Prostate gland (tissue), 2 donors: ENCODE measurements at places on chromosomes 3 and 15. TPM values are rescaled to one million over a fixed set of nuclear protein-coding genes. Genes with fewer than 3 reads are reported as not detected.

GRCh38 chr3:51717947-51718346 lies 11.1 kb downstream of the GRM2 start:
- DNase-seq, result no peak

The ARPP19 gene
- total RNA-seq, result 130 TPM

- no peak for DNase-seq
These were observed 164.3 kb upstream of the LPP start for GRCh38 chr3:187989575-187990153.

The SLC9C1 gene
- 0.91 TPM for total RNA-seq

- no peak for DNase-seq
These were observed 3.5 kb downstream of the PLEKHO2 start for GRCh38 chr15:64845183-64845611.

DNA sequence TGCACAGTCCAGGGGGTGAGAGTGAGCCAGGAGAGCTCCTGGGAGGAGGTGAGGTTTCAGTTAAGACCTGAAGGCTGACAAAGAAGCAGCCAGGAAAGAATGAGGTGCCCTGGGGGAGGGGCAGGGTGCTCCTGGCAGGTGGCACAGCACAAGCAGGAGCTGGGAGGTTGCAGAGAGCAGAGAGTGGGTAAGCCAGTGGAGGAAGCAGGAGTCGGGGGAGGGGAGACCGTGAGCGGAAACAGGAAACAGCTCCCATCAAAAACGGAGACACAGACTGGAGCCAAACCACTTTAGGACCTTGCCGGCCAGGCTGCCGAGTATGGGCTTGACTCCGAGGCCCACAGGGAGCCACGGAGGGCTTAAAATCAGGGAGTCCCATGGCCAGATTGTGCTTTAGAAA lies 12.1 kb upstream of the FBLN2 start:
- no peak for DNase-seq

- no peak for DNase-seq
These were observed 88.4 kb downstream of the APBA2 start for GRCh38 chr15:28974142-28974541.

The ASB14 gene
- not detected for total RNA-seq

The ZNF80 gene
- total RNA-seq, result 0.62 TPM

The MESP2 gene
- not detected for total RNA-seq

DNA sequence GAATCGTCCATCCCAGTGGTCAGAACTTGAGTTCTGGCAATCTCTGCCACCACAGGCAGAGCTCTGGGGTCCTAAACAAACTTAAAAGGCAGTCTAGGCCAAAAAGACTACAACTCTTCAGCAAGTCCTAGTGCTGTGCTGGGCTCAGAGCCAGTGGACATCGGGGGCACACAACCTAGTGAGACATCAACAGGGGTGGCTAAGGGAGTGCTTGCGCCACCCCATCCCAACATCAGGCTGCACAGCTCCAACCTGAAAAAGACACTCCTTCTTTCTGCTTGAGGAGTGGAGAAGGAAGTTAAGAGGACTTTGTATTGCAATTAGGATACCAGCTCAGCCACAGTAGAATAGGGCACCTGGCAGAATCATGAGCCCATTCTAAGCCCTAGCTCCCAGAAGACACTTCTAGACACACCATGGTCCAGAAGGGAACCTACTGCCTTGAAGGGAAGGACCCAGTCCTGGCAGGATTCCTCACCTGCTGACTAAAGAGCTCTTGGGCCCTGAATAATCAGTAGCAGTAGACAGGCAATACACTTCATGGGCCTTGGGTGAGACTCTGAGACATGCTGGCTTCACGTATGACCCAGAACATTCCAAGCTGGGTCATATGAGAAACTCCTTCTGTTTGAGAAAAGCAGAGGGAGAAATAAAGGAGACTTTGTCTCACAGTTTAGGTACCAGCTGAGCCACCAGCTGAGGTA lies 72.0 kb downstream of the TFDP2 start:
- DNase-seq, result no peak

GRCh38 chr3:43094851-43095250 lies 11.0 kb downstream of the POMGNT2 start:
- DNase-seq, result no peak

DNA sequence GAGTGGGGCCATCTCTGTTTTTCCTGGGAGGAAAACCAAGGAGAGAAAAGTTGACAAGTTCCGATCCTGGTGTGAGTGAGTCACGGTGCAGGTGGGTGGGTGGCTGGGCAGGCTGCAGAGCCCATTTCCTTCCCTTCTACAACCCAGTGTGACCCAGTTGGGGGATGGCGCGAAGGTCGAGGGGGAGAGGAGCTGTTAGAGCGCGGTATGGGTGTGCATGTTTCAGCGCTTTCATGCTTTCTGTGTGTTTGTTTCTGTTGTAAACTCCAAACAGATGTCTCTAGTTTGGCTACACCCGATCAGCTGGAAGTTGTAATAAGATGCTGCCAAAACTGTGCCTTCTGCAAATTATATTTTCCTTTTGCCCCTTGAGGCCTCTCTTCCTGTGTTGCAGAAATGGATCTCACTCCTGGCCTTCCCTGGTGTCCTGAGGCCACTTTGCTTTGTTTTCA lies 3.8 kb downstream of the FAM43A start:
- DNase-seq, result no peak

DNA sequence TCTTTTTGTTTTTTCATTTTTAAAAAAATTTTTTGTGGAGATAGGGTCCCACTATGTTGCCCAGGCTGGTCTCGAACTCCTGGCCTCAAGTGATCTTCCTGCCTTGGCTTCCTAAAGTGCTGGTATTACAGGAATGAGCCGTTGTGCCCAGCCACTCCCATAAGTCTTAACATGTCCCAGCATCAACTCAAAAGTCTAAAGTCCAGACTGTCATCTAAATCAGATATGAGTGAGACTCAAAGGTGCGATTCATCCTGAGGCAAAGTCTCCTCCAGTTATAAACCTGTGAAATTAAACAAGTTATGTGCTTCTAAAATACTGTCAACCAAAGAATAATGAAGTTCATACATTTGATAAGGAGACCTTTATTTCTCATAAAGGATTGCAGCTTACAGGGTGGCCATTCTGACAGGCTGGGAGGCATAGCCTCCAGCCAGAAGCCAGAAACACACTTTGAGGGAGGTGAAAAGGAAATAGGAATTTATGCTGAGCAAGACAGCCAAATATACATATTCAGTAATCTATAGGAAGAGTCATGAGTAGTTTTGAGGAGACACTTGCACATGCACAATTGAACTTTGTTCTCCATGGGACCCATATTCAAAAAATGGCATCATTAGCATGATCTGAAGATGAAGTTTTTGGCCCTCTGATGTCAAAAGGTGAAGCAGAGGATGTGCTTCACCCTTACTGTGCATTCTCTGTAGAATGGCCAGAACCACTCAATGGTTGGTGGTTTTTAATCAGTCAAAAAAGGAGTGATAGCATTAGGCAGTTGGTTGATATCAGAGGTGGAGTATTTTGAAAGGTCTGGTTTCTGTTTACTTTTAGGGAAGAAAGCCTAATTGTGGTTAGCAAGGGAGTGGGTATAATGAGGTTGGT lies 11.0 kb upstream of the ZNF662 start:
- DNase-seq, result no peak

DNA sequence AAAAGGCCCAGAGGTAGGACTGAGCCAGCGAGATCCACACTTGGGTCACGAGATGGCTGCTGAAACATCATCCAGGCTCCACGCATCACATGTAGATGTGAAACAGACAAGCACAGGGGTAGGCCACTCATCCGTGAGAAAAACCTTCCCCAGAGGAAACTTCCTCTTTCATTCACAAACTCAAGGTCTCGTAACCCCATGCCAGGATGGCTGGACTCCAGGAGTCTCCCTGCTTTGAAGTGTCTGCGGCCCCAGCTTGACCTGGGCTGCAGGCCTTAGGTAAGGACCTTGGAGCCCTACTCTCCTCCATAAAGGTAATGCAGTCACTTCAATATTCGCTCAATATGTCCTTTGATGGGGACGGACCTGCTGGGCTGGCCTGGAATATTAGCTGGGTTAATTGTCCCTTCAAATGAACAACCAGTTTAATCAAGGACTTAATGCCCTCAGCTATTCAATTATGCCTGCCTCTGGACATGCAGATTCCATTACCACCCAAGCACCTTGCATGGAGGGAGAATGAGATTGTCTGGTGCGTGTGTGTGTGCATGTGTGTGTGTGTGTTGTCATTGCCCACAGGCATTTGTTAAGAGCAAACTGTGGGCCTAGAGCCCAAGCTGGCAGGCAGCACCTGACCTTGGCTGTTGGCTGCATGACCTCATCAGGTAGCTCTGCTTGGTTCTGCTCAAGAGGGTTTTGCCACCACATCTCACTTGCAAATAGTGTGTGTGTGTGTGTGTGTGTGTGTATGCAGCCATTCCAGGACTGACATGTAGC lies 186.9 kb upstream of the TLE3 start:
- no peak for DNase-seq

GRCh38 chr3:138687236-138687635 lies 78.7 kb downstream of the FAIM start:
- DNase-seq, result no peak

DNA sequence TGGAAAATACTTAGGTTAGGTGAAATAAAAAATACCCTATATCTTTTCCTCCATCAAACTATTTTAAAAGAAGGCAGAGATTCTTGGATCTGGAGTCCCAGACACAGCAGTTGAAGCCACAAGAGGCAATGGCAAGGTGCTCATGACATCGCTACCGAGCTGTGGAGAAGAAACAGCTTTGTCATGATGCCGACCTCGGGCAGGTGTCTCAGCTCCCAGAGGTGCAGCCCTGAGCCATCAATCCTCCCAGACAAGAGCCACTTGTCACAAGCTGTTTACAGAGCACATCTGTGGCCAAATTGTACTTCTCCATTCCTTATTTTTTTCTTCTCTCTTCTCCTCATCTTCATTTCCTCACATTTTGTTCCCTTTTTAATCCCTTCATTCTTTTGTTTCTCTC lies 50.8 kb downstream of the GPR176 start:
- no peak for DNase-seq
